ENCODE measurements at places on chromosomes 13 and 19.
A peak's percentile ranks its signal among the peaks of the same experiment; 100 is the strongest.

DNA sequence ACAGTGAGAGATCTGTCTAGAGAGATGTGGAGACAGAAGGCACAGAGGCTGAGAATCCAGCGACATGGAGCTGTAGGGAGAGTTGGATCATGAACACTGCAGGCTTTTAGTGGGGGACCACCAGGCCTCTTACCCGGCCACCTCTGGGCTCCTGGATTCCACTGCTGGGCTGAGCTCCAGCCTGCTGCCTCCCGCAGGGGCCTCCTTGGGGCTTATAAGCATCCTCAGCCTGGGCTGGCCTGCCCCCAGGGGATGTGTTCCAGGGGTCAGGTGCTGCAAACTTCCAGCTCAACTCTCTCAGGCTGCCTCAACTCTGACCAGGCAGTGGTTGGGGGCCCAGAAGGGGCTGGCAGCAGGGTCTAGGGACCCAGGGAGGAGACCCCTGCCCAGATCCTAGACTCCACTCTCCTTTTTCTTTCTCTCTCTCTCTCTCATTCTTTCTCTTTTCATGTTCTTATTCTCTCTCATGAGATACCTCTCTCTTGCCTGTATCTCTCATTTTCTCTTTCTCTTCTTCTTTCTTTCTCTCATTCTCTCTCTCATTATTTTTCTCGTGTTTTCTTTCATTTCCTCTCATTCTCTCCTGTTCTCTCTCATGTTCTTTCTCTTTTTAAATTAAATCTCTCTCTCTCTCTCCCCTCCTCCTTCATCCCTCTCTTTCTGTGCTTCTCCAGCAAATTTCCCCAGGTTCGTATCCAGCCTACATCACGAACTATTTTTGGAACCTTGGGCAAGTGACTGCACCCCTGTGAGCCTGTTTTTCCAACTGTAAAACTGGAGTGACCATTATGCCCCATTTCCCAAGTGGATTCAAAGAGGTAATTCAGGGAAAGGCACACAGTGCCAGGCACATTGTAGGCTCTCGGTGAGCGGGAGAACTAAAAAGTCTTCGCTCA, at the start of gene KLK4:
Gene KLK4, minus strand, starts transcription at position 190 of the 896 bp plus-strand sequence. CDS start 657 bp downstream, outside the sequence.
- H3K27ac ChIP-seq = no peak within 1 kb of the TSS
- no peak for DNase-seq
- H3K36me3 ChIP-seq = peaks cover 10% of the 10 kb centered on the region

DNA sequence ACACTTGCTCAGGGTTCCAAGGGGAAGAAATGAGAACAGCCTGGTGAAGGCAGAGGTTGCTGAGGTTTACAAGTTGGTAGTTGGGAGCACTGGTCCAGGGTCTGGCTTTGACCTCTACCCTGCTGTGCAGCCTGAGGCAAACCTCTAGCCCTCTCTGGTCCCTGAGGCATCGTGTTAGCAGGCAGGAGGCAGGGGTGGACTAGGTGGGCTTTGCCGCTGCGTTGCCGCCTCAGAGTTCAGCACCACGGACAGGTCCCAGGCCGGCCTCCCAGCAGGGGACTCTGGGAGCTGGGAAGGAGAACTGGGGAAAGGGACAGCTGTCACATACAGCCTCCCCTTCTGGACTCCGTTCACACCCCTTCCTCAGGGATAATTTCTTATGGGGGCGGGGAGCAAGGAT, 3.1 kb downstream of the NCAN start:
- no peak overlapping the region for H3K27ac ChIP-seq
- H3K36me3 ChIP-seq = peaks cover 8% of the 10 kb centered on the region
- H3K4me1 ChIP-seq = peaks cover 3% of the 10 kb centered on the region

- H3K36me3 ChIP-seq = peaks cover 2% of the 10 kb centered on the region
- H3K4me3 ChIP-seq = no peak overlapping the region
- peaks cover 6% of the 10 kb centered on the region for H3K4me1 ChIP-seq
- H3K27ac ChIP-seq = no peak overlapping the region
- H3K27me3 ChIP-seq = peaks cover 9% of the 10 kb centered on the region
Measured at GRCh38 chr13:59534806-59535205, 628.9 kb downstream of the DIAPH3 start.

DNA sequence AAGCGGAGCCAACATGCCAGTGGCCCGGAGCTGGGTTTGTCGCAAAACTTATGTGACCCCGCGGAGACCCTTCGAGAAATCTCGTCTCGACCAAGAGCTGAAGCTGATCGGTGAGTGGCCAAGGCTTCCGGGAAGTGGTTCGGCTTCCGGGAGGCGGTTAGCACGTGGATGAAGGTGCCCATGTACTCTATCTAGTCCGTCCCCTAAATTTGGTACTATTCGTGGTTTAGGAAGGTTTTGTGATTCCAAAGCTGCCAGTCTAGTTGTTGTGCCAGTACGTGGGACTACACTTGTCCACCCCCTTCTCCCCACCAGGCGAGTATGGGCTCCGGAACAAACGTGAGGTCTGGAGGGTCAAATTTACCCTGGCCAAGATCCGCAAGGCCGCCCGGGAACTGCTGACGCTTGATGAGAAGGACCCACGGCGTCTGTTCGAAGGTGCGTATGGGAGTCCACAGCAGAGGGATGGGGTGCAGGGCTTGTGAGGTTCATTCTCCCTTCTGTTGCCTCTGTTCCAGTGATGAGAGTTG, 579 bp downstream of the RPS9 start:
- peaks cover 8% of the 10 kb centered on the region for H3K36me3 ChIP-seq
- peak overlapping the region; percentile 100 for H3K27ac ChIP-seq
- H3K4me1 ChIP-seq = peaks cover 40% of the 10 kb centered on the region
- H3K27me3 ChIP-seq = peaks cover 5% of the 10 kb centered on the region
- peak overlapping the region; percentile 99 for H3K4me3 ChIP-seq

GRCh38 chr19:47044946-47045866, 3.2 kb downstream of the TMEM160 start:
- H3K36me3 ChIP-seq = peaks cover 2% of the 10 kb centered on the region
- H3K4me1 ChIP-seq = peaks cover 11% of the 10 kb centered on the region
- no peak overlapping the region for H3K4me3 ChIP-seq
- H3K27ac ChIP-seq = no peak overlapping the region
- no peak for DNase-seq
- H3K27me3 ChIP-seq = no peaks in the 10 kb centered on the region

DNA sequence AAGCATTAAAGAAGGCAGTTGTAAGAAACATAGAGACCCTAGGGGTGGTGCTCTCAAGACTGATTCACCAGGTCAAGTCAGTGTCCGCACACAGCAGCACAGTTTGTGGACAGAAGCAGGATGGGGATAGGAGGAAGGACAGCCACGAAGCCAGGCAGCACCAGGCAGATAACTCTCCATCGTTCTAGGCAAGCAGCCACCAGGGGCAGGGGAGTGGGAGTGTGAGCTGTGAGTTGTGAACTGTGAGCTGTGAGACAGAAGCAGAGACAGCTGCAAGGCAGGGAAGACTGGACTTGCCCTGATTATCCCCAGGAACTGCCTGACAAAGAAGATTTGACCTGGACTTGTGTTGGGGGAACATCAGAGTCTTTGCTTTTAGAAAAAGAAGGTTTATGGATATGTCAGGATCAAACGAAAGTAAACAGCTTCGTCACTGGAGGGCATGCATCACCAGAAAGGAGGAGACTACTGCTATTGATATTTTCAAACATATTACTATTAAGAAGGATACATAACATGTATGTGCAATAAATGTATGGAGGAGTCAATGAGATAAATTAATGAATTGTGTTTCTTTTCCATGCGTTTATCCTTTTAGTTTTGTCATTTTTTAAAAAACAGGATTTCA, 286.1 kb downstream of the IRS2 start:
- H3K36me3 ChIP-seq = no peaks in the 10 kb centered on the region
- H3K4me3 ChIP-seq = no peak overlapping the region
- peaks cover 9% of the 10 kb centered on the region for H3K27me3 ChIP-seq
- H3K4me1 ChIP-seq = no peaks in the 10 kb centered on the region
- no peak for DNase-seq

DNA sequence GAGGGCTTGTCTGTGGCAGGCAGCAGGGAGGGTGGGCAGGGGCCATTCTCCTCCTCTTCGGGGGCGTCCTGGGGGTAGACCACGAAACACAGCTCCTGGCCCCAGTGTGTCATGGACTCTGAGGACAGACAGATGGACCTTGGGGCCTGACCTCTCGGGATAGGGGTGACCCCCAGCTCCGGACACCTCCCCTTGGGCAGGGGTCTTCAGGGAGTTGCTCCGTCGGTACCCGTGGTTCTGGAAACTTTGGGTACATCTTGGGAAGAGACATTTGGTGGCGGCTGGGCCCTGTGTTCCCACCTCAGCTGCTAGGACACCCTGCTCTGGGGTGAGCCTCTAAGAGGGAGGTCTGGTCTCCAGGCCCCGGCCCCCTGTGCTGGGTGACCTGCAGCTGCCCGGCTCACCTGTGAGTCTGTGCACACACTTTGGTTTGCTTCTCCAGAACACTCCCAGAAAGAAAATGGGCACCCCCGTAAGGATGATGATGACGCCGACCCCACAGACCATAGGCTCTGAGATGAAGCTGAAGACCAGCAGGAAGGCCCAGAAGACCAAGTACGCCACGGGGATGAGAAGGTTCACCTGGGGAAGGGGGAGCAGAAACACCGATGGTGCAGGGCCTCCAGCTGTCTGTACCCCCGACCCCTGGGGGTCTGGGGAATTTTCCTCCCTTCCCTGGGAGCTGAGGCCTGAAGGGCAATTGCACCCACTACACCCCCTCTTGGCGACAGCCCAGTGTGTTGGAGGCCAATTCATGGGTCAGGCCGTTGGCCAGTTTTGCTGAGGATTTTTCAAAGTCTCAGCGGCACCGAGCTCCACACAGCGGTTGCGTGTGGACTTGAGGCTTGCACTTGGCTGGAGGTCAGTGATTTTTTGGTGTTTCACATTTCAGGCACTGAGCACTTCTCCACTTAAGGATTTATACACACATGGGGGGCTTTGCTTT, 15.0 kb downstream of the LRP3 start:
- DNase-seq = no peak
- H3K4me1 ChIP-seq = no peaks in the 10 kb centered on the region
- H3K36me3 ChIP-seq = no peaks in the 10 kb centered on the region
- no peak overlapping the region for H3K4me3 ChIP-seq
- H3K27me3 ChIP-seq = peaks cover 4% of the 10 kb centered on the region

GRCh38 chr13:50598338-50598737, 245.2 kb downstream of the DLEU7 start:
- no peaks in the 10 kb centered on the region for H3K27me3 ChIP-seq
- no peak for DNase-seq
- H3K36me3 ChIP-seq = peaks cover 3% of the 10 kb centered on the region
- H3K4me3 ChIP-seq = no peak overlapping the region

DNA sequence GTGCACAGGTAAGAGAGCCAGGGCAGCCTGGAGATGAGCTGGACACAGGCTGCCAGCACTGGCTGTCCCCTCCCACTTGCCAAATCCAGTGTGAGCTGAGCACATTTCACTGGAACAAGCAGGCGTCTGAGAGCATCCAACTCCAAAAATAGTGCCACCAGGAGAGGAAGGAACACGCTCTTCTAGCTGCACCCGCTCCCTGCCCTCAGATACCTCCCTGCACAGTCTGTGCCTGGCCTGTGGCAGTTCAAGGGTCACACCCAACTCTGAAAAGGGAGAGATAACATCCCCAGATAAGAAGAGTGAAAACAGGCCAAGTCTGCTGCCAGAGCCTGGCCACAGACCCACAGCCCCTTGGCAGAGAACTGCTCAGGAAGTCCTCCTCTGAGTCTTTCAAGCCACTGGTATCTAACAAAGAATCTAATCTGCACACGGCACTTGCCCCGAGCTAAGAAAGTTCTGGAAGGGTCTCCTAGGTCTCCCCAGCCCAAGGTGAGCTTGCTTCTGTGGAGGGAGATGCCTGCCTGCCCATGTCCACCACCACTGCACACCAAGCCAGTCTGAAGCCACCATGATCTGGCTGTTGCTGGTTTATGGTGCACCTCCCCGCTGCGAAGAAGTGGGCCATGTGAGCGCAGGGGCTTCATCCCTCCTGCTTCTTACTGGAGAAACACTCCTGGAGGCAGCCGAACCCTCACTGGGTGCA, 14.7 kb downstream of the ELL start:
- H3K4me3 ChIP-seq = peak overlapping the region; percentile 82
- H3K27ac ChIP-seq = peak overlapping the region; percentile 97
- no peaks in the 10 kb centered on the region for H3K27me3 ChIP-seq
- DNase-seq = peak; percentile 35
- H3K4me1 ChIP-seq = peaks cover 58% of the 10 kb centered on the region
- H3K36me3 ChIP-seq = no peaks in the 10 kb centered on the region

- peaks cover 13% of the 10 kb centered on the region for H3K4me1 ChIP-seq
- H3K36me3 ChIP-seq = peaks cover 2% of the 10 kb centered on the region
- peak overlapping the region; percentile 91 for H3K27ac ChIP-seq
- no peak for DNase-seq
- no peaks in the 10 kb centered on the region for H3K27me3 ChIP-seq
Measured at GRCh38 chr19:52734331-52734892, 432 bp downstream of the ZNF611 start.

DNA sequence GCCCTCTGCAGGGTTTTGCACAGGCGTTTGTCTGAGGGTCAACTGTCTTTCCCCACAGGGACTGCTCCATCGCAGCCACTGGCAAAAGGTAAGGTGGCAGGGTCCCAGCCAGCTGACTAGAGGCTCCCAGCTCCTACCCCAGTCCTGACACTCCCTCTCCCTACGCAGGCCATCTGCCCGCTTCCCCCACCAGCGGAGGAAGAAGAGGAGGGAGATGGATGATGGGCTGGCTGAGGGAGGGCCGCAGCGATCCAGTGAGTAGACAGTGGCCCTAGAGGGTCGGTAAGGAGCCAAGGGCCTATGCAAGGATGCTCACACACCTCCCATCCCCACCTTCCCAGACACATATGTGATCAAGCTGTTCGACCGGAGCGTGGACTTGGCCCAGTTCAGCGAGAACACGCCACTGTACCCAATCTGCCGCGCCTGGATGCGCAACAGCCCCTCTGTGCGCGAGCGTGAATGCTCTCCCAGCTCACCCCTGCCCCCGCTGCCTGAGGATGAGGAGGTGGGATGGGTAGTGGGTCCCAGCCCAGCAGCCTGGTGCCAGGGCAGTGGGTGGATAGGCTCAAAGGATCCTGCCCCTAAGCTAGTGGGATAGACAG, 4.0 kb downstream of the HSPB6 start:
- no peaks in the 10 kb centered on the region for H3K27me3 ChIP-seq
- peaks cover under 1% of the 10 kb centered on the region for H3K36me3 ChIP-seq
- no peak overlapping the region for H3K27ac ChIP-seq
- H3K4me3 ChIP-seq = no peak overlapping the region
- peaks cover 33% of the 10 kb centered on the region for H3K4me1 ChIP-seq
- DNase-seq = no peak

- no peak overlapping the region for H3K4me3 ChIP-seq
- peaks cover under 1% of the 10 kb centered on the region for H3K4me1 ChIP-seq
- DNase-seq = no peak
- no peak overlapping the region for H3K27ac ChIP-seq
- H3K27me3 ChIP-seq = peaks cover 26% of the 10 kb centered on the region
Measured at GRCh38 chr19:39270036-39270871, 2.1 kb downstream of the IFNL2 start.

GRCh38 chr13:84896128-84896527, 903.1 kb downstream of the SLITRK6 start:
- no peaks in the 10 kb centered on the region for H3K36me3 ChIP-seq
- H3K27ac ChIP-seq = no peak overlapping the region
- no peak for DNase-seq
- H3K4me1 ChIP-seq = peaks cover 2% of the 10 kb centered on the region

DNA sequence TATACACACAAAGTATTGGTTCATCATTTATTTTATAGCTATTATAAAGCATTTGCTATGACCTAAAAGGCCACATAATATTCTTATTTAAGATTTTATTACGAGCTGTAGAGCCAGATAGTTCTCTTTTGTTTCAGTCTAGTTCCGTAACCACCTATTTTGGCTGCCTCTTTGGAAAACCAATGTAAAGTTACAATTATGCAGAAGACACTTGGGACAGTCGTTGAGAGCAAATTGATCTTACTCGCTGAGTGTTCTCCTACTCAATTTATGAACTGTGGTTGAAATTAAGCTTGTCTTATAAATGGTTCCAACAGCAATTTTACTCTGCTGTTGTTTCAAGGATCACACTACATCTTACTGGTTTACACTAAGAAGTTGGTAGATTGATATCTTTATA, 122.3 kb downstream of the SLC7A1 start:
- no peak overlapping the region for H3K4me3 ChIP-seq
- no peaks in the 10 kb centered on the region for H3K36me3 ChIP-seq
- DNase-seq = no peak
- no peak overlapping the region for H3K27ac ChIP-seq
- H3K27me3 ChIP-seq = peaks cover 20% of the 10 kb centered on the region
